Activated T-helper 9 cell treated with anti-CD3 and anti-CD28 coated beads, Interleukin-2, amount 50 U/mL, for 16 hours (primary cell): ENCODE measurements at places on chromosomes 7 and 10.

DNA sequence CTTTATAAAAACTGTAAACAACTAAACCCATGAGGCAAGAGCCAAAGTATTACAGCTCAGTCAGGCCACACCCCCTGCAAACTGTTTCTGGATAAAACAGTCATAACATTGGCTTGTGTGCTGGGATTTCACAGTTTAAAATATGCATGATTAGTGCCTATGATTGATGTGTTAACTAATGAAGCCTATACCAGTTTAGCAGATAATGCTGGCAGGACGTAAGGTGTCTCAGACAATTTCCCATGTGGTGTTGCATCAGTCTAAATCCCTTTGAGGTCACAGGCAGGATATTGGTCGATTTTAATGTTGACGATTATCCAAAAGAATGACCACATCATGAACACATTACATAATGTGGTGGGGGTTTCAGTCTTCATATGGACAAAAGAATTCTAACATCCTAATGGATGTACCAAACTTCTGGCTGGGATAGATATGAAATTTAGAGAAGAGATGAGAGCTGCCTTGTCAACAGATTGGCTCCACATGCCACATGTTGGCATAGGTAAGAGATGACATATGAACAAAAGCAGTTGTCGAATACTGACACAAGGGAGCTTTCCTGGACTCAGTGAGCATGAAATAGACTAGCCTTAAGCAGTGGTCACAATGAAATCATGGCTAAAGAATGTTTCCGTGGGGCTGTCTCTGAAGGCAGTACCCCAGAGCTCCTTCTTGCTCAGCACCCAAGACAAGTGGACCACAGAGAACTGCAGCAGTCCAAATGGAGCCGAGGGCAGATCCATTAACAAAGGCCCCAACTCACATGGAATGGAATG is 445.6 kb downstream of the GFRA1 start:
- DNase-seq, result no peak

- no peak for DNase-seq
Observed at GRCh38 chr10:13386021-13386420, 37.9 kb upstream of the SEPHS1 start.

DNA sequence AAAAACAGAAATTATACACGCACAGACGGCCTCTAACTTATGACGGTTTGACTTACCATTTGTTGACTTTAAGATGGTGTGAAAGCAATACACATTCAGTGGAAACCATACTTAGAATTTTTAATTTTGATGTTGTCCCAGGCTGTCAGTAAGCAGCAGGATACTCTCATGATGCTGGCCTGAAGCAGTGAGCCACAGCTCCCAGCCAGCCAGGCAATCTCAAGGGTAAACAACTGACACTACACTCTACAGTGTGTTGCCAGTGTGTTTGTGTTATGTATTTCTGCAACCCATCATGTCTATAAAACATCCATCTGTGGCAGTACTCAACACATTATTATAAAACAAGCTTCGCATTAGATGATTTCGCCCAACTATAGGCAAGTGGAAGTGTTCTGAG is 747.5 kb downstream of the NRG3 start:
- no peak for DNase-seq

DNA sequence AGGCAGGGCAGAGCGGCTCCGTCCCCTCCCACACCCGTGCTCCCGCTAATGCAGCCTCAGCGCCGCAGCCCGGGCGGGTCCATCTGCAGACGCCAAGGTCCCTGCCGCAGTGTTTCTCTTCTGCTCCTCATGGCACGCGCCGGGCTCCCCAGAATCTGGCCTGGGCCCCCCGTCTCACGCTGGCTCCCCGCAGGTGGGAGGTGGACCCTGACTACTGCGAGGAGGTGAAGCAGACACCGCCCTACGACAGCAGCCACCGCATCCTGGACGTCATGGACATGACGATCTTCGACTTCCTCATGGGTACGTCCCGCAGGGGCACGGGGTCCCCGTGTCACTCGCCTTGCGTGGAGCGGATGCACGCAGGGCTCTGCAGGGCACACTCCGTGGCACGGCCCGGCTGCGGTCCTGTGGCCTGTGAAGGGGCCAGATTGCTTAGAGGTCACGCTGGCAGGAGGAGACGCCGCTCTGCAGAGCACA is 33.5 kb upstream of the FOXL3 start:
- DNase-seq, result no peak

DNA sequence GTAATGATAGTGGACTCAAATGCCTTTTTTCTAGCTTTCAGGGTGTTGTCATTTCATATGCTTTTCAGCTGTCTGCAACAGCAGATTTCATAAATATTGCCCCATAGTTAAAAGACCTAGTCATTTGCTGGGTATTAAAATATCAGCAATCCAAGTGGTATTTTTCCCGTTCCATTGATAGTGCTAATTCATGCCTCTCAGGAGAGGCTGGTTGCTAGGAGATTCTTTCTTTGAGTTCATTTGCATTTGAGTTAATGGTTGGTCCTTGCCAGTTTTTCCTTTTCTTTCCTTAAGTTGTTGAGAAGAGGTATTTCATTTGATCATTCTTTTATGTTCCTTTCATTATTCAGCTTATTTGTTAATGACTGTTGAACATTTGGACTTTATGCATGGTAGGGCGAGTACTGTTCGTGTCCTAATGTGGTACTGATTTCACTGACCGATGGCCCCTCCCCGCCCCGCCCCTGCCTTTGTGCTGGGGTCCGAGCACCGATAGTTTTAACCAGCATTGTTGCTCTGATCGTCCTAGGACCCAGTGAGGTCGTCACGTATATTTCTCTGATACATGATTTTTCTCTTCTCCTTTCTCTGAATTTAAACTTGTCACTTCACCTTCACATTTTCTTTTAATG is 128.6 kb downstream of the CCNY start:
- DNase-seq, result no peak
